Activated CD4-positive, CD25-positive, alpha-beta regulatory T cell treated with anti-CD3 and anti-CD28 coated beads, Interleukin-2, amount 50 U/mL, for 72 hours (primary cell): ENCODE measurements at places on chromosomes 4 and X.

DNA sequence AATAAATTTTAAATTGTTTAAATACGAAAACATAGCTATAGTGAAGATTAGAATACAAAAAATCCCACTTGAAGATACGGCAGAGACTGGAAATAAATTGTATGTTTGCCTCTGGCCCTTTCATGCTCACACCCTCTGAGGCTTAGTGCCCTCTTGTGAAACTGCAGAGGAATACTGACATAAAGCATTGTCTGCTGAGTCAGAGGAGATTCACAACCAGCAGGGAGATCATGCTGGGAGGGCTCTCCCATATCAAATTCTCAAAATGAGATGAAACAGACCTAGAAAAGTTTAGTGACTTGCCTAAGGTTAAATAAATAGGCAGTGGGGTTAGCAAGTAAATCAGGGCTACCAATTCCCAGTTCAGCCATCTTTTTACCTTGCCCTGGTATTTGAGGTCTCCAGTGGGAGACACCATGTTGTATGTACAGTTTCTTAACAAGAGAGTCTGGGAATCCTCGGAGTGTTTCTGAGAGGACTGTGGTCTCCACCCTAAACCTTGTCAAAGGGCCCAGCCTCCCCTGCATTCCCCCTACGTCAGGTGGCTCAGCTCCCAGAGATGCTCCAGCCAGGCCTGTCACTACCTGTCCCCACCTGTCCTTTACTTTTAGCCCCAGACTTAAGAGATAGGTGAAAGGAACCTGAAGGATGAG, 581.4 kb upstream of the DIPK2B start:
- DNase-seq = no peak

DNA sequence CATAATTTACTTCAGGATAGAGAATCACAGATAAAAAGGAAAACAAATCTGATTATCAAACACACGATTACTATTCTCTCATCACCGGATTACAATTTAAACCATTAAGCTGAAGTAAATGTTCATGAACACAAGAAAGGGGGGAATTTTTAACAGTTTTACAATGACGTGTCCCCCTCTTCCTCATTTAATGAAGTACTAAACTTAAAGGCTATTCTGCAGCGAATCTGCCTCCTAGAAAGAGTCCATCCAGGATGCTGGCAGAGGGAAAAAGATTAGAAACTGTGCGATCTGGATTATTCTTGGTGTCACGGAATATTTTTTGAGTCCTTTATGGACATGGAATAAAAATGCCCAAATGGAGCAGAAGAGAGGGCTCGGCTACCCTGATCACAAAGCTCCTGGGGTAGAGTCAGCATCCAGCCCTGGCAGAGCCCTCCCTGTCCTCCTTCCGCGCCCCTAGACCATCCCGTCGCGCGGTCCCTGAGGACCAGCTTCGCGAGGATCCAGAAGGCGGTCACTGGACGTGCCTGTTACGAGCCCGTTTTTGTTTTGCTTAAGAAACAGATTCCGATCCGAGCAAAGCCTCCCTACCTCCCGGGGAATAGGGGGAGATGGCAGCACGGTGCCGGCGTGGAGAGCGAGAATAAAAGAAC, 1.2 kb downstream of the ELF2 start:
- no peak for DNase-seq

GRCh38 chrX:110316351-110317060, 1.4 kb downstream of the AMMECR1 start:
- DNase-seq = no peak

GRCh38 chr4:70979445-70980008, 13.9 kb upstream of the DCK start:
- DNase-seq = no peak

DNA sequence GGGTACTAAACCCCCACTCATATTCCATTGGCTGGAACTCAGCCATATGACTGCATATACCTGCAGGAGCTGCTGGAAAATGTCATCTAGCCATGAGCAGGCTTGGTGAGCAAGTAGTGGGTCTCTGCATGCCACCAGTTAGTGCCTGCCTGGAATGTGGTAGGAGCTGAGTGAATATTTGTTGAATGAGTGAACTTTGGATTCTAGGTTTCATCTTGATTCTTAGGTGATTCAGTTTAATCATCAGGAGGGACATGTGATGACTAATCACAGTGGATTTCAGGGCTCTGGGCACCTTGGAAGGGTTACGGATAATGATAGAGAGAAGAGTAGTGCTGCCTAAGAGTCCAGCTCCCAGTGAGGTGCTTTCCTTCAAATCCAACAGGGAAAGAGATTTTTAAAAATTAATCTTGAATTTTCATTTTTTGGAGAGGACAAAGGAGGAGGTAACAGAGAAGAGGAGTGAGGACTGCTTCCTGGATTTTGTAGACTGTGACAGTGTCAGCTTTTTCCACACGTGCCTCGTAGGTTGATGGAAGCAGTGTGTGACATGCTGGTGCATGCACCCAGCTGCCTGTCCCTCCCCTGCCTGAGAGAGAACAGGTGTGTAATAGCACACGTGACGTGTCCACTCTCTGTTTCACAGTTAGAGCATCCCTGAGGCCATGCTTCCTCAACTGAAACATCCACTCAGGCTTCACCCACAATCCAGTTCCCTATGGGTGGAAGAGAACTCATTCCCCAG, 30.4 kb downstream of the NHS start:
- DNase-seq = no peak

- DNase-seq = no peak
These were observed 146.1 kb downstream of the ATP10D start for GRCh38 chr4:47631161-47631560.

- no peak for DNase-seq
These were observed 349.0 kb downstream of the PCDH7 start for GRCh38 chr4:31069151-31069550.

- DNase-seq = no peak
These were observed 113.7 kb downstream of the PARM1 start for GRCh38 chr4:75046641-75047040.

- no peak for DNase-seq
These were observed 16.5 kb upstream of the RHOH start for GRCh38 chr4:40180356-40180755.

GRCh38 chr4:154471526-154472331, 19.9 kb downstream of the DCHS2 start:
- DNase-seq = no peak

DNA sequence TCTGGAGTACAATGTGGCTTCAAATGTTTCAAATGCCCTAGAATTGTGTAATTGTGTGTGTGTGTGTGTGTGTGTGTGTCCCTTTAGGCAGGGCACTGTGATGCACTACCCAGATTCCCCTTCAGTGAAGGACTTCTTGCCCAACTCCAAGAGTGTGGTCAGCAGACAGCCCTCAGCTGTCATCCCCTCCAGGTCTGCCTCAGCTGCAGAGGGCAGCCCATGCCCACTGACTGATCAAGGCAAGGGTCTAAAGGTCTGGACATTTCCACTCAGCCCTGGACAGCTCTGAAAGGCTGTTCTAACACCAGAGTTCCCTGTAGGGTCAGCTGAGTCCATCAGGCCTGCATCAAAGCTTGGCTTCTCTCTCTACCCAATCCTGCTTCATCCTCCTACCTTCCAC, 83.9 kb upstream of the USP9X start:
- no peak for DNase-seq

DNA sequence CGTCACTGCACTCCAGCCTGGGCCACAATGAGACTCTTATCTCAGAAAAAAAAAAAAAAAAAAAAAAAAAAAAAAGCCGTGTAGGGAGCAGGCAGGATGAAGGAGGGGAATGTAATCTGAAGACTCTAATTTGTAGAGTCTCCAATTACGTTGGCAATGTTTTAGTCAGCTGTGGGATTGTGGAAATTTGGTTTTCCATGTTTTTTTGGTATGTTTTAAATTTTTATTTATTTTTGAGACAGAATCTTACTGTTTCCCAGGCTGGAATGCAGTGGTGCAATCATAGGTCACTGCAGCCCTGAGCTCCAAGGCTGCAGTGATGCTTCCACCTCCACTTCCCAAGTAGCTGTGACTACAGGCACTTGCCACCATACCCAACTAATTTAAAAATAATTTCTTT, 56.5 kb downstream of the NSD2 start:
- no peak for DNase-seq

GRCh38 chr4:133440404-133440803, 291.3 kb downstream of the PCDH10 start:
- DNase-seq = no peak
